Activated T-helper 1 cell treated with anti-CD3 and anti-CD28 coated beads, Interleukin-2, amount 50 U/mL, for 16 hours (primary cell): ENCODE measurements at places on chromosomes 5 and 9.

- DNase-seq, result no peak
Measured at GRCh38 chr5:159459132-159459627, 128.9 kb upstream of the IL12B start.

DNA sequence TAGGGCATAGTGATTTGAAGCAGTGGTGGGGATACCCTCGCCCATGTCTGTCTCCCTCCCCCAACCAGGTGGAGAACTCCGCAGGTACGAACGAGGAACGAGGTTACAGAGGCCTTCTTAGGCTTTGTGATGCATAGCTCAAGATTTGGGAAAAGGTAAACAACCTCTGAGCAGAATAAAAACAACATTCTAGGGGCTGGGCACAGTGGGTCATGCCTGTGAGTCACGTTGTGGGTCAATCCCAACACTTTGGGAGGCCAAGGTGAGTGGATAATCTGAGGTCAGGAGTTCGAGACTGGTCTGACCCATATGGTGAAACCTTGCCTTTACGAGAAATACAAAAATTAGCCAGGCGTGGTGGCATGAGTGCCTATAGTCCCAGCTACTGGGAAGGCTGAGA, 3.6 kb upstream of the LCP2 start:
- DNase-seq, result no peak

GRCh38 chr5:52359261-52359660, 428.5 kb upstream of the ITGA1 start:
- DNase-seq, result no peak

DNA sequence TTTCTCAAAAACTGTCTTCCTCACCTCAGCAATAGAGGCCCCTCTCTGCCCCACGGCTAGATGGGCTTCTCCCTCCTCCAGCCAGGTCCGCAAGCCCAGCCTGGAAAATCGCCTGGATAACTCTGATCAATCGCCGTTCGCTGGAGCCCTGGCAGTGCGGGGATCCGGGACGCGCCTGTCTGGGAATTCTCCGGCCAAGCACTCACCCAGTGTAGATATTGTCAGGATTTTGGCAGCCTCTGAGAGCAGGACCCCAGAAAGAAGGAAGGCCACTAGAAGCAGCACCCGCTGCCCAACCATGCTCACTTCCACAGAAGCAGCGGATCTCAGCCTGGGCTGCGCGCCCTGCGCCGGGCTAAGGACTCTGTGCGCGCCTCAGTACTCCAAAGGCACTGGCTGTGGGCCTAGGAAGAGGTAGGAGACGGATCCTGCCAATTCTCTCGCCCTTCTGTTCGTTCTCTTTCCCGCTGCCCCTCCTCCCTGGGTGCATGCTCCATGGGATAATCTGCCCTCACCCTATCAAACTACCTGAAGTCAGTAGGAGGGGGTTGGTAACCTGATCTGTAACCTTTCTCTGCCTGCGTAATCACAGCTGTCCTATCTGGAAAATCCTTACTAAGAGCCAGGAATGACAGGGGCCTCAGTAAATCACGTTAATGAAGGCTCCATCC, at the start of gene UGT3A1:
UGT3A1 (minus strand) TSS at position 450 of the 671 bp plus-strand sequence; CDS start at position 300, 150 bp downstream.
- DNase-seq, result no peak

DNA sequence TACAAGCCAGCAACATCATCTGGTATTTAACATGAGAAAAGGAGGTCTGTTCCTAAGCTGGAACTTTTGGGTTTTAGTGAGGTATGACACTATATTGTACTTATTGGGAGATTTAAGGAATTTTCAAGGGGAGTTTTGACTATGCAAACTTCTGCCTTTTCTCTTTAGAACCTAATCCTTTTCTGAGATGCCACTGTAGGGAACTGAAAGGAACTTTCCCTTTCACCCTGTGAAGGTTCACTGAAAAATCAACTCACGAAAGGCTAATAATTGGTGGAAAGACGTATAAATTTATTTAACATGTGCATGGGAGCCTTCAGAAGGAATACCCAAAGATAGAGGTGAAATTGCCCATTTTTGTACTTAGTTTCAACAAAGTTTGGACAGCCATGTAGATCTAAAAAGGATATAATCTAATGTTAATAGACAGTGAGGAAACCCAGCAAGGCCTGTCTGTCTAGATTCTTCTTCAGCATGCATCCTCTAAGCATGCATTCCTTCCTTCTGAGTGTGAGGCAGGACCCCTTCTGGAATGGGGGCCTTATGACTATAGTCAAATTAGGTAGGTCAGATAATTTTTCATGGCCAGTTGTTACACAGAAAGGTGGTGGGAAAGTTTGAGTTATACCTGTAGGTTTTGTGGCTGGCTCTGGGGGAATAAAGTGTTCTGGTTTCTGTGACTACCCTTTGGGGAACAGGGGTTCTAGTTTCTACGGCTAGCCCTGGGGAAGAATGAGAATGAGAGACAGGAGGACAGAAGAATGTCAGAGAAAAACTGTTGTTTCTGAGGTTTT, 200.3 kb downstream of the C9orf152 start:
- DNase-seq, result no peak

- no peak for DNase-seq
Measured at GRCh38 chr5:166625210-166625865, 1666.1 kb upstream of the WWC1 start.

GRCh38 chr5:81696418-81697397, 54.2 kb downstream of the SSBP2 start:
- no peak for DNase-seq

- DNase-seq, result no peak
Measured at GRCh38 chr9:5455181-5455580, 4.8 kb downstream of the CD274 start.

DNA sequence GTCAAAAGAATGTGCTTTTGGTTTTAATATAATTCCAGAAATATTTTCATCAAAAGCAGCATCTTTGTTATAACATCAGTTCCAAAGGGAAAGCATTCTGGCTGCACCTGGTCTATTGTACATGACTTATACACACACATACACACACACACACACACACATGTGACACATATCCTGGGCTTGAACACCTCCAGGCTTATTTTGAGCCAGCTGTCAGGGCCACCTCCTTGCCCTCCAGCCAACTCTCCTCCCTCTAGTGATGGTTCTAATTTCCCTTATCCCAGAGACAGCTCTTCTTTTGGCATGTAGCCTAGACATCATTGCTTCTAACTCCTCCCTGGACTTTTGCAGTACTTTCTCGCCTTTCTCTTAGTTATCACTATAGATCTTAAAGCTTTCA, 115.0 kb downstream of the PIK3R1 start:
- no peak for DNase-seq

- DNase-seq, result no peak
Measured at GRCh38 chr9:16519001-16519400, 351.5 kb downstream of the BNC2 start.

DNA sequence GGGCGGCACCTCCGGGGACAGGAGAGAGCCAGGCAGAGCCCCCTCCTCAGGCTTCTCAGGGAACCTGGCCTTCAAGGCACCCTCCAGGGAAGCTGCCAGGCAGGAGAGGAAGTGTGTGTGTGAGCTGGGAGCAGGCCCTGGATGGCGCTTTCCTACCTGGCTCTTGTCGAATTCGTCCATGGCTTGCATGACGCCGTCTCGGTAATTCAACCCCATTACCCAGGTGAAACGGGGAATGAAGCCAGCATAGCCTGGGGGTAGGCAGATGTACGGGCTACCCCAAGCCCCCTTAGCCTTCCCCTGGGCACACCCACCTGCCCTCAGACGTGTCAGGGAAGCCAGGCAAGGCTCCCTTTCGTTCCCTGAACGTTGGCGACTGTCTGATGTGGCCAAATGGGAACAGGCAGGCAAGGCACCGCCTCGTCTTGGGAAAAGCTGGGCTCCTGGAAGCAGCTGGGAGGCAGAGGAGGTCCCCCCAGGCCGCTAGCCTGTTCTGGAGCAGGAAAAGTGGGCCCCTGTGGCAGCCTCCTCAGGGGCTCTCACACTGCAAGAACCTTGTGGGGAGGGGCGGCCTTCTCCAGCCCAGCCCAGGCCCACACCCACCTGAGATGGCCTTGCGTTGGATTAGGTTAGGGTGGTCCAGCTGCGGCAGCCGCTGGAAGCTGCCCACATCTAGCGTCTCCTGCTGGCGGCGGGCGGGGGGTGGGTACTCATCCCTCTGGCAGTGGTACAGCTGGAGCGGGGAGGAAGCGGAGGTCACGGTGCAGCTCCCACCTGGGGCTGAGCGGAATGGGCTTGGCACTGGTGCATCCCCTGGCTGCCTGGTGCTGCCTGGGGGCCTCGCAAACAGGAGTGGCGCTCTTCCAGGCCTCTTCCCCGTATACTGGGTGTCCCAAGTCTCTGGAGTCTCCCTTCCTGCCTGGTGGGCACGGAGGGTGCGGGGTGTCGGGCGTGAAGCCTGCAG, 3.7 kb downstream of the TUBB4B start:
- no peak for DNase-seq

- DNase-seq, result no peak
Measured at GRCh38 chr9:22044583-22044982, 35.5 kb upstream of the CDKN2B start.

DNA sequence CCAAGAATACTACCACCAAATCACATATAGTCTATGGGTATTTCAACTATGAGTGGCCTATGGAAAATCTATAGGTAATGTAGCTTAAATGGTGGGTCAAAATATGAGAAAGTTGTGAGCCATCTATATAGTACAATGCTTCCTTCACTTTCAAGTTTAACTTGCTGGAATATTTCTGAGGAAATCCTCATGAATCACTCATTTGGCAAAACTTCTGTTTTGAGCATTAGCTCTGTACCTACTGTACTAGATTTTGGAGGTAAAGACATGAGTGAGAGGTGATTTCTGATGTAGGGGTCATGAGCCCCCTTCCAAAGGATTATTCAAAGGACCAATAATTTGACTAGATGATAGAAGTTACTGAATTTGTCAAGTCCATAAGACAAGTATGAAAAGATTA, 80.6 kb upstream of the DAB2 start:
- no peak for DNase-seq

- DNase-seq, result no peak
Measured at GRCh38 chr5:116308391-116308790, 223.6 kb downstream of the COMMD10 start.

DNA sequence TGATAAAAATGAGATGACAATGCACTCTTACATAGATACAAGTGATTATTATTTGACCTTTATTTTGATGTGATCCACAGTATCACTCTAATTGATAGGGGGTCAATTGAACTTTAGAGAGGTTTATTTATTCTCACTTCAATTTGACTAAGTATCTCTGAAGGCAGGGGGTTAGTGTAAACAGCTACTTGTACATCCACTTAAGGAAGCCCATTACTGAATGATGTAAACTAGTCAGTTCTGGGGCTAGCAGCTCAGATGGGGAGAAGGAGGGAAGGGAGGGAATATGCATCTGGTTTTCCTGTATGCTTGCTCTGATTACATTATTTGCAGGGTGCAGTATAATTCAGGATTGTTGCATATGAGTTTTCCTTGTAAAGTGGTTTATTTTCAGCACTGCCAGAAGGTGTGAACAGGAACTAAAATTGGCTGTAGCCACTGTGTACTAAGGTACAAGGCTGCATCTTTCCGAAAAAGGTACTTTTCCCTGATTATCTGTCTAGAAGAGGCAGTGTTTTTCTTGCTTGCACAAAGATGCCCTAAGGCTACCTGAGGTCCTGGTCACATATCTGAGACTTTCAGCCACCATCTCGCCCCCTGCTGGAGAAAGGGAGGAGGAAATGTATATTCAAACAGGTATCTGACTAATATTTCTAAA, 51.2 kb downstream of the MRPS27 start:
- DNase-seq, result no peak

DNA sequence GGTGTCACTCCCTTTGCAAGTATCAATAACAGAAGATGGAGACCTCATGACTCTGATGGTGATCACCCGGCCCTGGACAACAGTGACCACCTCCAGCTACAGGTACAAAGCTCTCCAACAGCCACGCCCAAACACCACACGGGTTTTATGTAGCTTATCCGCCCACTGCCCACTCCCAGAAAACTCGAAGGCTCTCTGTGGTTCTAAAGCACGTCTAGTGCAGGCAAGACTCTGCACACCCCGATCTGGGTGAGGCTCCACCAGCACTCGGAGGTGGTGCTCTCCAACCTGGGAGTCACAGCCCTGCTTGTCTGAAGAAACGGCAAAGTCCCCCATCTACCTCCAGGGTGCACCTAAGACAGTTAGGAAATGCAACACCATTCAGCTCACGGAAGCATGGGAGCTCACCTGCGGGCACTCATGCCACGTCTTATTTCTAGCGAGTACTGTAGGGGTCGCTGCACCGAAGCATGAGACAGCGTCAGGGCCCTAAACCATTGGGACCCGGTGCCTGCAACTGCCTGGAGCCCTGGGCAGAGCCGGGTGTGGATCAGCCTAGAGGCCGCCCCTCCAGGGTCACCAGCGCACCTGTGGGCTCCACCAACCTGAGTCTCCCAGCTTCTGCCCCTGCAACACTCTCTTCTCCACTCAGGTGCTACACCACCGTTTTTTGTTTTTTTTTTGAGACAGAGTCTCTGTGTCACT, 58.1 kb upstream of the ZNF354A start:
- no peak for DNase-seq

DNA sequence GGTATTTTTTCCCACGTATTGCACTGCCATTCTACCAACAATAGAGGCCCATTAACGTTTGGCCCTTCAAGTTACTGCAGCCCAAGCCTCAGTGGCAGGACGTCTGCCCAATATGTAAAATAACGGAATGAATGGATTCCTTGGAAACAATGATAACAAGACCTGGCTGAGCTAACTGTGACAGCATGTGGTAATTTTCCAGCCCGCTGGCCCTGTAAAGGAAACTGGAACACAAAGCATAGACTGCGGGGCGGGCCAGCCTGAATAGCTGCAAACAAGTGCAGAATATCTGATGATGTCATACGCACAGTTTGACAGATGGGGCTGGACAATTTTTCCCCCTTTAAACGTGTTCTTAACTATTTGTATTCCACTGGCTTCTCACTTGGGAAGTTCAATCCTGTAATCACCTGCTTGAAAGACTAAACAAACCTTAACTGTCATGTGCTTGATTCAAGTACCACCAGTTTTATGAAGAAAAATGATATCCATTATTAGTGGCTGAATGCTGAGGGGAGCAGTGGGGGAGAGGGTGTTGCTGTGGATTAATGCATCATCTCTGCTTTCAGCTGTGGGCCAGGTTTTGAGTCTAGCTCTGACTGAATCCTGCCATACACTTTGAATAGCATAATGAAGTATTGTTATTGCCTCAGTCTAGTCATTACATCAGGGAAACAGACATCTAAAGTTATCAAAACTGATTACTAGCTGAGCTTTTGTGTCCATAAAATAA, 323.9 kb downstream of the TMEM161B start:
- no peak for DNase-seq

GRCh38 chr9:21965401-21965951, 28.7 kb downstream of the CDKN2A start:
- no peak for DNase-seq

GRCh38 chr5:132489871-132490483, 596 bp downstream of the IRF1 start:
- no peak for DNase-seq

DNA sequence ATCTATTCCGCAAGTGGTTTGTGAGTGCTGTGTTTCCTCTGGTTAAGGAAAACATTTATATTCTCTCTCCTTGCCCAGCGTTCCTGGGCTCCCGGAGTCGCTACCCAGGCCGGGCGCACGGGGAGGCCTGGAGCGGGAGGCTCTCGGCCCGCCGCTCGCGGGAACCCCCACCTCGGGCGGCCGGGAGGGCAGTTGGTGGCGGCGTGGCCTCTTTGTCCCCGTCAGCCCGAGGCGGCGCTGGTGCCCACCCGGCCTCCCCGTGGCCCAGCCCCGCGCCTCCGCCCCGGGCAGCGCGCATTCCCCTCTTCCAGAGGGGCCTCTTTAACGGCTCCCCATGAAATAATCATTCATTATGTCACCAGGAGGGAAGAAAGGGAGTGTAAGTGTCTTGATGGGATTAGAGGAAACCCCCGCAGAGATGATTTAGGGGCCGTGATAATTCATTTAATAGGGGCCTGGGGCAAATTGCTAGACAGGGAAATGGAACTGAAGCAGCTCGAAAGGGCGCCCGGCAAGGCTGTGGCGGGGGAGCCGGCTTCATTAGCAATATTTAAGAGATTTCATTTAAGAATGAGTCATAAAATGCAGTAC, 181.9 kb upstream of the TBCA start:
- DNase-seq, result no peak
